ENCODE measurements at places on chromosomes 4 and X.

DNA sequence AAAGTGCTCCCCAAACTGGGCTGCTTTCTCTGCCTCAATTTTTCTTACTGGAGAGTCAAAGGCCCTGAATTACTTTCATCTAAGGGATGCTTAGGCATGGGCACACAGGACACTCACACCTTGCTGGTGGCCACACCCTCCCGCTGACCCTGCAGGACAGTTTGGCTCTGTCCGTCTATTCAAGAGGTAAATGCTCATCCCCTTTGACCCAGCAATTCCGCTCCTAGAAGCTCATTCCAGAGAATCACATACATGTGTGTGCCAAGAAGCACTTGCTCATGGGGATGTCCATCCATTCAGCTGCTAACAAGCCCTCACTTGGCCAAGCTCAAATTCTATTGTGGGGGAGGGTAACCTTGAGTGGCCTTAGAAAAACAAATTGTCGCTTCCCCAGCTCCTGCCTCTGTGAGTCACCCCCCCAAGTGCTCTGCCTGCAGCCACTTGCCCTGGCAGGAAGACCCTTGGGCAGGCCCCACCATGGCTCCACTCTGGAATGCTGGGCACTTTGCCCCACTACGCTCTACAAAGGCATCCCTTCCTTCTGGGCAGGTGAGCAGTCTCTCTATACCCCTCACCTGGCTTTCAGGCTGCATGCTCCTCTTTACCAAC, 54.5 kb downstream of the HTRA3 start:
- no peak for DNase-seq

DNA sequence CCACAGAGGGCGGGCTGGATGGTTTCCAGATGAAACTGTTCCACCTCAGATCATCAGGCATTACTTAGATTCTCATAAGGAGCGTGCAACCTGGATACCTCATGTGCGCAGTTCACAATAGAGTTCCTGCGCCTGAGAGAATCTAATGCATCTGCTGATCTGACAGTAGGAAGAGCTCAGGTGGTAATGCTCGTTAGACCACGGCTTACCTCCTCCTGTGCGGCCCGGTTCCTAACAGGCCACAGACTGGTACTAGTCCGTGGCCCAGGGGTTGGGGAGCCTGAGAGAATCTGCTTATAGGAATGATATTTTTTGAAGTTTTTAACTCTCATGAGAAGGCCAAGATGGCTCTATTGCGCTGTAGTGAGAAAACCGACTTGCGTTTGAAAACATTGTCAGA, 5.4 kb downstream of the NCAPG start:
- no peak for DNase-seq

DNA sequence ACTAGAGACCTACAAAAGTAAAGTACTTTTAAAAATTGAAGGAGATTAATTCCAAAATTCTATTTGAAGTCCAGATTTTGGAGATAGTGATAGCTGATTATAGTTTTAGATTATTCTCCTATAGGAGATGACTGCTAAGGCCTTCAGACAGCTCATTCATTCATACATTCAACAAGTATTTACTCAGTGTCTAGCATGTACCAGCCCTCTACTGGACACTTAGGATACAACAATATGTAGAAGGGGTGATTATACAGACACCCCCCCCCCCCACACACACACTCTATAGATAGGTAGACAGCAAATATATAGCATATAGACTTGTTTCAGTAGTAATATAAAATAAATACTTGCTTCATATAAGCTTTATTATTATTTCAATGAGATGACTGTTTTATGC, 60.4 kb upstream of the TAF9B start:
- peak; percentile 31 for DNase-seq

DNA sequence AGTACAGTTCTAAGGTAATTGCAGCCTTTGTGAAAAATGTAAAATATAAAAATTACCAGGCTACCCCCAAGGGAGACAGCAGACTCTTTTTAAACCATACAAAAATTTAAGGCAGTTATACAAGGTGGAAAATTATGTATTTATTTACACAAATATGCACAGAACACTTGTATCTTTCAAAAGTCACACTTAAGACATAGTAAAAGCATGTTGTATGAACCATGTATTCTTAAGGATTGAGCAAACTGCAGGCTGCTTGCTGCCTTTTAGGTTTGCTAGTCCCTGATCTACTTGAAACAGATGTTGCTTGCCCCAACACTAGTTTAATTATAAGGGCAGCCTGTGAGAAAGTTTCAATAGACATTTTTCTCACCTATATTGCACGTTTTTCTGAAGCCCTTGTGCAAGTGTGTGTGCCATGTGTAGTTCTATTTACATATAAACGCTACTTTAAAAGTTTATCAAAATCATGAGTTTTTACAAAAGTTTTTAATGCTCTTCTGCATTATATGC, 72.8 kb downstream of the PRSS12 start:
- no peak for DNase-seq

DNA sequence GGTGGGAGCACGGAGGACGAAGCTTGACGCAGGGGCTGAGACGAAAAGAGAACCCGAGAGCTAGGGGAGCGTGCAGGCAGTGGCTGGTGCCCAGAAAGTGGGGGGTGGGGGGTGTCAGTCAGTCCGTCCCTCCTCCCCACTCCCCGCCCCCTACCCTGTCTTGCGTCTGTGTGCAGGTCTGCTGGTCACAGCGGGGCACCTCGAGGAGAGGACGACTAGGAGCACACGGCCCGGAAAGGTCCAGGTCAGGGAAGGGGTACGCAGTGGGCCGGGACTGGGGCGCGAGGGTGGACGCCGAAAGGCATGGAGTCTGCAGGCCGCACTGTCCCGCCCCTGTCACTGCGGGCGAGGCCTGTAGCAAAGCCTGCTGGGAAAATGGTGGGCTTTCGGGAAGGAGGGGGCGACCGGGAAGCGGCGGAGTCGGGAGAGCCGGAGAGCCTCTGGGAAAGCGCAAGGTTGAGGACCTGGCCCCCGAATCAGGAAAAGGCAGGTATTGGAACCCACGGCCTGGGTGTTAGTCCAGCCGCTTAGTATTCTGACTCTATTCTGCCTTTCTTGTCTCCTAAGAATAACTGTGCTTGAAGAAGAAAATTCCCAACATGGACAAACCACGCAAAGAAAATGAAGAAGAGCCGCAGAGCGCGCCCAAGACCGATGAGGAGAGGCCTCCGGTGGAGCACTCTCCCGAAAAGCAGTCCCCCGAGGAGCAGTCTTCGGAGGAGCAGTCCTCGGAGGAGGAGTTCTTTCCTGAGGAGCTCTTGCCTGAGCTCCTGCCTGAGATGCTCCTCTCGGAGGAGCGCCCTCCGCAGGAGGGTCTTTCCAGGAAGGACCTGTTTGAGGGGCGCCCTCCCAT, 769 bp downstream of the TCEAL1 start:
- peak; percentile 61 for DNase-seq

GRCh38 chrX:113289503-113289902, 448.9 kb upstream of the AMOT start:
- DNase-seq = no peak

- no peak for DNase-seq
Measured at GRCh38 chr4:68606240-68606639, 30.1 kb upstream of the UGT2B17 start.

- DNase-seq = no peak
Measured at GRCh38 chr4:51906167-51906958, 63.4 kb downstream of the DCUN1D4 start.

All from NCI-H460 (cell line).